ENCODE measurements at places on chromosomes 3 and 15. TPM values are rescaled to one million over a fixed set of nuclear protein-coding genes. Genes with fewer than 3 reads are reported as not detected.

TRIM42 gene
- total RNA-seq = not detected

ATG3 gene
- total RNA-seq = 35.3 TPM

EPHB1 gene
- 9.1 TPM for total RNA-seq

TMEM212 gene
- not detected for total RNA-seq

STRA6 gene
- 158 TPM for total RNA-seq

LRRC2 gene
- total RNA-seq = 0.31 TPM

SLC28A2 gene
- total RNA-seq = 2.4 TPM

CCRL2 gene
- total RNA-seq = 0.17 TPM

CKMT1A gene
- total RNA-seq = 37.3 TPM

GRCh38 chr3:134978658-134979057 lies 183.6 kb downstream of the EPHB1 start:
- DNase-seq = no peak

- no peak for DNase-seq
These were observed 507.8 kb downstream of the LPP start for GRCh38 chr3:188661806-188662205.

DNA sequence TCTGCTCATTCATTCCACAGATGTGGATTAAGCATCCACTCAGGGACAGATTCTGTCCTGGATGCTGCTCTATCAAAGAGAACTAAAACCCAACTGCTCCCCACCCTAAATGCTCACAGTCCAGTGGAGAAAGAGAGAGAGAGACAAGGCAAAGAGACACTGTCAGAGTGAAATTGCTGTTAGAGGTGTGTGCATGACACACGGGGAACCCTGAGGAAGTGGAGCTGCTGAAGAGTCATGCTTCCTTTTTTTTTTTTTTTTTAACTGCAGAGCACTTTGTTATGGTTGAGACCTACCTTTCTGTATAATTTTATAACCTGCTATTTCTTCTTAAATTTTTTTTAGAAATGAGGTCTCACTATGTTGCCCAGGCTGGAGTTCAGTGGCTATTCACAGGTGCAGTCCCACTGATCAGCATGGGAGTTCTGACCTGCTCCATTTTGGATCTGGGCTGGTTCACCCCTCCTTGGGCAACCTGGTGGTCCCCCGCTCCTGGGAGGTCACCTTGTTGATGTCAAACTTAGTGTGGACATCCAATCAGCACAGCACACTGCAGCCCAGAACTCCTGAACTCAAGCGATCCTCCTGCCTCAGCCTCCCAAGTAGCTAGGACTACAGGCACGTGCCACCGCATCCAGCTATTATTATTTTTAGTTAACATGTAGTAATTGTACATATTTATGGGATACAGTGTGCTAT lies 18.2 kb upstream of the PSTPIP1 start:
- DNase-seq = no peak

GRCh38 chr3:134985864-134986715 lies 191.0 kb downstream of the EPHB1 start:
- no peak for DNase-seq

DNA sequence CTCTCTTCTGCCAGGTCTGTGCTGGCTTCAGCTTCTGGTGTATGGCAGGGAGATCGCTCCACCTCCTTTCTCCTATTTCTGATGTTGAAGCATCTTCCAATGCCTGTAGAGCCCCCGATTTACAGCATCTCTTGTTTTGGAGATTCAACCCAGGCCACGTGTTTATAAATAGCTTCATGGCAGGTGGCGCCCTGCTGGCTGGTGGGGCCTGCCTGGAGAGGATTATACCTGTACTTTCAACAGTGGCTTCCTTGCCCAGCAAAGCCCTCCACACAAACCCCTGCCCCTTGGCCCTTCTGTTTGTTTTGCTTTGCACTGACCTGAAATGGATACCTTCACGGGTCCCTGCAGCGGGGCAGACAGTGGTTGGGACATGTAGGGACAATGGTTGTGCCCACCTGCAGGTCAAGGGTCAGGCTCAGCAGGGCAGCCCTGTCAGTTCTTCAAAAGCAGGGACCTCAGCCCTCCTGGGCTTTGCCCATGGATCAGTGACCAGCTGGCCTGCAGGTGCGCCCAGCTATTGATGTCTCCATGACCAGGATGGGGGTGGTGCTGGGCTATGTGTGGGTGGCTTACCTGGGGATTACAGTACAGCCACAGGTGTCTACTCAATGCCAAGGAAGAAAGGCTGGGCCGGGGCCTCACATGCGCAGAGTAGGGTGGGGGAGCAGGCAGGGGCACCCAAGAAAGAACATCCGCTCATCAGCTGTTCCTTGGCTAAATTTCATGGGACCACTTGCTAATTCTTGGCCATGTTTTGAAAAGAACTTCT lies 112.7 kb upstream of the PRR23C start:
- no peak for DNase-seq

DNA sequence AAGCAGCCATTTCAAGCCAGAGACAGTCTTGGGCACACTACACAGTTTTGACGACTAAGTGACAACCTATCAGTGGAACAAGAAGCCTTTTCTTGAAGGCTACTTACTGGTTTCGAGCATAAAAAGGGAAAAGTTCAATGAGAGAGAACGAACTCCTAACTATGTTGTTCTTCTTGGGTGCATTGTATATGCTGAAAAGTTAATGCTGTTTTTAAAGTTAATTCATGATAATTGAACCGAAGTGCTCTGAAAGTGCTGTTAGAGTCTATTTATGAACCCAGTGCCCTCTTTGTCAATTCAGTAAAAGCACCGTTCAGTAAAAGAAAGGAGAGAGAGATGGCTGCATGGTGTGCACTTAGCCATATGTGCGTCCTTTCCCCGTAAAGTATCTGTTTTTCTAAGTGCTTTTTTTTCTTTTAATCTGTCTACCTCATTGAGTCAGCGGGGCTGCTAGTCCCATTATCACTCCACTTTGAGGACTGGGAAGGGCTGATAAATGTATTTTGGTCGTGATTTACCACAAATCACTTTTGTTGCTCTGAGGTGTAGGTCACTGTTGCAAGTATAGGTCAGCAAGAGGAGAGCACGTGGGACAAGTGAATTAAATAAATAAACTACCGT lies 380.7 kb upstream of the GOLIM4 start:
- DNase-seq = no peak

- DNase-seq = no peak
These were observed 24.1 kb downstream of the RHOA start for GRCh38 chr3:49387721-49388120.

- peak; percentile 81 for DNase-seq
These were observed 539 bp upstream of the PLCL2 start for GRCh38 chr3:16884084-16884747.

DNA sequence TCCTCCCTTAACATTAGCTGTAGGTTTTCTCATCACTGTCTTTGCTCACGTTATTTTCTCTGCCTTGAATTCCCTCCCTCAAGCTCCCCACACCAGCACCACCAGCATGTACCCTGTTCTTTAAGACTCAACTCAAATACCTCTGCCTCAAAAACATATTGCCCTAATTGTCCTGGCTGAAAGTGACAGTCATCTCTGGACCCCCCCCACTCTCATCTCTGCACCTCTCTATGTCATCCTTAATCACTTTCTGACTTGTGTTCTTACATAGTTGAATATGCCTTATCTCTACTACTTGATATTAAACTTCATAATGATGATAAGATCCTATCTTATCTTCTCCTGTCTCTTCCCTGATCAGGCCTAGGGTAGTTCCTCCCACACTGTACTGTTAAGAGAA lies 345.2 kb upstream of the TPRG1 start:
- no peak for DNase-seq

DNA sequence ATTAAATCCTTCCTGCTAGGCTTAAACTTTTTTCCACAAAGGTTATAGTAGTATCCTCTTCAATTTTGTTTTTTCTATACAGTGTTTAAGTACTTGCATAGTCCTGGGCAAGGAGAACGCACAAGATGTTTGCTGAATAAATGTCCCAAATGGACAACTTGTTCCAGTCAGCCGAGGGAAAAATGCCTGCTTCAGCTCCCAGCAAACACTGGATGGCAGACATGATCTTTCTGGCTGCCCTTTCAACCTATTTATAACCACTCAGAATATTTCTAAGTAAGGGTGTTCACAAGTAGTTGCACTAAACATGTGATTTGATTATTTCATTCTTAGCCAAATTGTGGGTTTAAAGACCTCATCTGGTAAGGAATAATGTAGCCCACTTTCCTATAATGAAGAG lies 29.8 kb downstream of the GNB4 start:
- DNase-seq = no peak

DNA sequence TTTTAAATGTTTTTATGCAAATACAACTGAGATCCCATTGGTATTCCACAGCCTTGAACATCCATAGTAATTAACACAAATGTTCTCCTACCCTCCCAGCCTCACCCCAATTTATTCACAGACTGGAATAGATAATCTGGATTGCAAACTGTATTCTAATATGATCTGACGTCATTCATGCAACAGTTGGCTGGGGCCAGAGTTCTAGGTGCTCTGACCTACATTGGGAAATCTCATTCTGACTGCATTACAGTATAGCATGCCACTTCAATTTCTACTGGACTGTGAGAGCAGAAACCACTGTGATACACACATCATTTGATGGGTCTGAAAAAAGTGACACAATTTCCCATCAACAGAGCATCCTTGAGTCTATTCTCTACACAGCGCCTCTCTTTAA lies 403.1 kb downstream of the MAGI1 start:
- DNase-seq = no peak

DNA sequence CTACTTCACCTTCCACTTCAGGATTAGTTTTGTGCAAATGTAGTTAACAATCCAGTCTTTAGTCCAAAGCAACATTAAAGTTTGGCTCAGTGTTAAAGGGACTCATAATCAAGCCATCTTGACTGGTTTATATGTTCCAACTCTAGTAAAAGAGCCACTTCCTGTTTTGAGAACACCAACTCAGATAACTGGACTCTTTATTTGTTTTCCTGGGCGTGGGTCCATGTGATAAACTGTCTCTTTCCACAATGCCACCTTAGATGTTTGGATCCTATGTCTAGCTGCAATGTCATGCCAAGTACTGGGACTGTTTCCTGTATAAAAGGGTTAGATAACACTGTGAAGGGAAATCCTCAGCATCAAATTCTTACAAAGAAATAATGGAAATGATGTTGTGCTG lies 545.0 kb downstream of the PYDC2 start:
- DNase-seq = no peak

GRCh38 chr15:85570336-85570735 lies 189.9 kb downstream of the AKAP13 start:
- no peak for DNase-seq

GRCh38 chr15:90209591-90209990 lies 8.5 kb downstream of the SEMA4B start:
- no peak for DNase-seq

- DNase-seq = no peak
These were observed 10.6 kb downstream of the LAMP3 start for GRCh38 chr3:183151821-183152351.

- DNase-seq = no peak
These were observed 132.3 kb downstream of the PGPEP1L start for GRCh38 chr15:98875309-98875708.

DNA sequence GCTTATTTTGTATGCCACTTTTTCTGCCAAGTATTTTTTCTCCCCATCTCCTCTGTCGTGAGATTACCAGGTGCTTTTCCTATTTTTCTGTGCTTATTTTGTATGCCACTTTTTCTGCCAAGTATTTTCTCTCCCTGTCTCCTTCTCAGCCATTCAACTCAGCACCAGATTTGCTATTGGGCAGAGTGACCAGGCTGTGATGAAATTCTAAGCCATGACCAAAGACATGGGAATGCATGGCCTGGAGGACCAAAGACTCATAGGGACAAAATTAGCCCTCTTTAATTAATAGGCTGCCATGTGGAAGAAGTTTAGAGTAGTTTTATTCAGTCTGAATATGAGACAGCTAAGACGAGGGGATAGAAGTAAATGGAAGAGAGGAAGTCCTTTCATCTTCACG lies 257.4 kb downstream of the SQOR start:
- no peak for DNase-seq

DNA sequence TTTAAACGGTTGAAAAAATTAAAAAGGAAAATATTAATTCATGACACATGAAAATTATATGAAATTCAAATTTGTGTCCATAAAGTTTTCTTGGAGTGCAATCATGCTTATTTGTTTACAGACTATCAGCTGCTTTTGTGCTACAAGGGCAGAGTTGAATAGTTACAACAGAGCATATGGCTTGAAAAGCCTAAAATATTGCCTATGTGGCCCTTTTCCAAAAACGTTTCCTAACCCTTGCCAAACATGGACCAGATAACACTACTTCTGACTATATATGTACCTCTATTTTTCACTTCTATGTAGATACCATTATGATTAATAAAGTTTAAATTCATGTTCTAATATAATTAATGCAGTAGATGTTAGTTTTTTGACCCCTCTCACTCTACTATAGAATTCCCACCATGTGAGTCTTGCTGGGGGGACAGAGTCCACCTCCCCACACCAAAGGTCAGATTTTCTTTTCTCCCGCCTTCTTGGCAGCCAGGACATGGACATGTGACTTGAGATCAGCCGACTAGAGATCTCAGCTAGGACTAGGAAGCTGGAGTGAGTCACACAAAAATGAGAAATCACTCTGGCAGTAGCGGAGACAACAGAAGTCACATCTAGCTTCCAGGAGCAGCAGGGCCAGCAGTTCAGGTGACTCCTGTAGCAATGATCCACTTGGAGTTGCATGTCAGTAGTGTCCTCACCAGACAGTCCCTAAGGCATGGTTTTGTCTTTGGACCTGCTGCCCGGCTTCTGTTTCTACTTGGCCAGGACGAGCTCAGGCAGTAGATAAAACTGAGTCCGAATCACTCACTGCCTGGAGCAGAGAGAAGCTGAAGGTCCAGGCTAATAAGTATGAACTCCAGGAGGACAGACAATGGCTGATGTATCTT lies 22.4 kb downstream of the CIAO2A start:
- no peak for DNase-seq

GRCh38 chr15:48592933-48593332 lies 52.6 kb downstream of the FBN1 start:
- DNase-seq = no peak

- no peak for DNase-seq
These were observed 62.9 kb upstream of the AGBL1 start for GRCh38 chr15:86016750-86017149.

- no peak for DNase-seq
These were observed 72.1 kb upstream of the FNDC3B start for GRCh38 chr3:171967137-171967783.

GRCh38 chr3:82942041-82942440 lies 1180.6 kb upstream of the GBE1 start:
- no peak for DNase-seq

DNA sequence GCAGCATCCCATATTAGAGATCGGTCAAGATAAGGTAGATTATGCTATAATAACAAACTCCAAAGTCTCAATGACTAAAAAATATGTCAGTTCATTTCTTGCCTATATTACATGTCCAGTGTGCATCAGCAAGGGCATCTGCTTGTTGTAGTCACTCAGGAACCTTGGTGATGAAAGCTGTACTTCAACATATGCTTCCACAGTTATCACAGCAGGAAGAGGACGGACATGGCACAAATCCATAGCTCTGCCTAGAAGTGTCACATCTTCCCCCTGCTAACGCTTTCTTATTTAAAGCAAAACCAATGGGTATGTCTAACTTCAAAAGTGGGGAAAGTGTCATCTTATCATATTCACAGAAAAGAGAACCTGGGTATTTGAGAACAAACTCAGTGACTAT lies 20.0 kb upstream of the PIAS1 start:
- DNase-seq = no peak

Measured in type B pancreatic cell (in vitro differentiated cells).